ENCODE measurements at places on chromosomes 7 and 10.

DNA sequence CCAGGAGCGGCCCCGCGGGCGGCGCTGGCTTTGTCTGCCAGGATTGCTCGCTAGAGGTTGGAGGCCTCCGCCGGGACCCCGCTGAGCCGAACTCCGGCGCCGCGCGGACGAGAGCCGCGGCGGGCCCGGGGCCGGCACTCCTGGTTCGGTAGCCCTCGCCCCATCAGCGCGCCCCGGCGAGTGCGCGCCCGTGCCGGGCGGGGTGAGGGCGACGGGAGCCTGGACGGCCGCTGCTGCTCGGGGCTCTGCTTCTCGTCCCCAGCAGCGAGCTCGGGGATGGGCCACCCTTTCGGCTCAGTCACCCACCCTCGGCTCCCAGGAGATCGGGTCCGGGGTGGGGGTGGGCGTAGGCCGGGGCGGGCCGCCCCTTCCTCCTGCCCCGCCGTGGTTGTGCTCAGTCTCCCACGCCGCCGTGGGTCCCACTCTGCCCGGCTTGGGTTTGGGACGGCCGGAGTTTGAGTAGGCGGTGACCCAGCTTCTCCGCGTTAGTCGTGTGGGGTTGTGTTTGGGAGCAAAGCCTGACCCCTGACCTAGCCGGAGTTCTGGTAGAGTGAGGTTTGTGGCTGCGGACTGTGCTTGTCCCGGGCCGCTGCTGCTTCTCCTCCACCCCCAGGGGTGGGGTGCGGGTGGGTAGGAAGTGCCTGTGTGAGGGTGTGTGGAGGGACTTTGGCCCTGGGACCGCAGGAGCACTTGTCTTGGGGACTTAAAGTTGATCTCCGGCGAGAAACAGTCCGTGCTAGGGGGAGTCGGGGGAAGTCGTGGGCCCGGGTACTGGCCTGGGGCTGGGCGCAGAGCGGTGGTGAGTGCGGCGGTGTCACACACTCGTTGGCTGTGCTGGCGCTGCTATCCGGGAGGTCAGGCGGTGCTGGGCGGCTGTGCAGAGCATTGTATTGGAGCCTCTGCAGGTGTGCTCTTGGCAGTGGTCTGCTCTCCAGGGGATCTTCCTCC, 677 bp downstream of the TSPAN14 start:
- DNase-seq, result no peak

GRCh38 chr10:79413196-79413595, 32.2 kb downstream of the ZCCHC24 start:
- DNase-seq, result no peak

DNA sequence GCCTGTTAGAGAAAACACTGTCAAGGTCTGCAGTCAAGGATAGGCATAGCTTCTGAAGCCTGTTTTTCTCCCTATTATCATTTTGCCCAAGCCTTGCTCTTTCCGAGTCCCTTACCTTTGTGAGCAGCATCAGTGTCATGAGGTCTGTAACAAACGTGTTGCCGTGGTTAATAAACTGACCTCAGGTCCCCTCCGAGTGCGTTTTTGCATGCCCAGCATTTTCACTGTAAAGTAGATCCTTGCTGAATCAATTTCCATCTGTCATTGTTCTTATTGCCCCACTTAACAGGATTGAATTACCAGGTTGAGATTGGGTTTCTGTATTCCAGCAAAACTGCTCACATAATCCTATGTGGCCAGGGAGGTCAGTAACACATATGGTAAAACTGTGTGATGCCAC, 110.3 kb downstream of the ZNF248 start:
- DNase-seq, result no peak

- no peak for DNase-seq
Observed at GRCh38 chr10:86439544-86439943, 72.9 kb upstream of the GRID1 start.

DNA sequence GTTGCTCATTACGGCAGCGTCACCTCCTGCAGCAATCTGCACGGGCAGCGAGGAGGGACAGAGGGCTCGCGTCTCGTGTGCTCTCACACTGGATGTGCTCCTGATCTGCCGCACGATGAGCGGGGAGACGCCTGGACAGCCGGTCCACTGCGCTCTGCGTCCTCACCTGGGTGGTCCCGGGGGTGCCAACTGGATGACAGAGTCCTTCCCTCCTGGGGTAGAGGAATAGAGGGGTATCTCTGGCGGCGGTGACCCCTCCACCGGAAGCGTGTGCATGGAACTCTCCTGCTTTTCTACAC, 3.4 kb downstream of the FAM20C start:
- DNase-seq, result no peak

- no peak for DNase-seq
Observed at GRCh38 chr10:125783408-125783807, 7.8 kb upstream of the MMP21 start.

DNA sequence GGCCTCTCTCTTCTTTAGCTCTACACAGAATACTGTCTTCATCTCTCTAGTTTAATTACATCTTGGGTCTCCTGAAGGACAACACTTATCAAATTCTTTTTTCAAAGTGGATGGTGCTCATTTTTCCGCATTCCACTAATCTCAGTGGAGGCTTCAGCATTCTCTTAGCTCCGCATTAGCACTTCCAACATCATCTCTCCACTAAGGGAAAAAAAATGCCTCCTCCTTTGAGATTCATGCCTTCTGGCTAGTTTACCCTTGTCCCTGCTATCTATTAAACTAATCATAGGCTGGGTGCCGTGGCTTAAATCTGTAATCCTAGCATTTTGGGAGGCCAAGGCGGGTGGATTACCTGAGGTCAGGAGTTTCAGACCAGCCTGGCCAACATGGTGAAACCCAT, 9.2 kb downstream of the PPP3CB start:
- no peak for DNase-seq

- no peak for DNase-seq
Observed at GRCh38 chr10:83723080-83723479, 416.2 kb upstream of the GHITM start.

GRCh38 chr10:89082086-89082485, 91.5 kb downstream of the FAS start:
- DNase-seq, result no peak

DNA sequence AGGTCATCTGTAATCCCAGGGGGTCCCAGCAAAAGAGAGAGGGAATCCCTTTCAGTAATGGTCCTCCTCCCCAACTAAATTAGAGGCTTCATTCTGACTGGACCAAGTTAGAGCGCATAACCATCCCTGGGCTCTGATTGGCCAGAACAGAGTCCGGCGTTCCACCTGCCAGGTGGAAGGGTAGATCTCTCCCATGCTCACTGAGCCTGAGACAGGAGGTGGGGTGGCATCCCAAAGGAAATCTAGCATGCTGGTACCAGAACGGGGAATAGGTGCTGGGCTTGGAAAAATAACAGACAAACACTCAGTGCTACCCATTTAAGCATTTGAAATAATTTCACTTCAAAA, 21.0 kb upstream of the TSPAN33 start:
- DNase-seq, result no peak

GRCh38 chr7:25722856-25723255, 429.1 kb upstream of the NFE2L3 start:
- no peak for DNase-seq

DNA sequence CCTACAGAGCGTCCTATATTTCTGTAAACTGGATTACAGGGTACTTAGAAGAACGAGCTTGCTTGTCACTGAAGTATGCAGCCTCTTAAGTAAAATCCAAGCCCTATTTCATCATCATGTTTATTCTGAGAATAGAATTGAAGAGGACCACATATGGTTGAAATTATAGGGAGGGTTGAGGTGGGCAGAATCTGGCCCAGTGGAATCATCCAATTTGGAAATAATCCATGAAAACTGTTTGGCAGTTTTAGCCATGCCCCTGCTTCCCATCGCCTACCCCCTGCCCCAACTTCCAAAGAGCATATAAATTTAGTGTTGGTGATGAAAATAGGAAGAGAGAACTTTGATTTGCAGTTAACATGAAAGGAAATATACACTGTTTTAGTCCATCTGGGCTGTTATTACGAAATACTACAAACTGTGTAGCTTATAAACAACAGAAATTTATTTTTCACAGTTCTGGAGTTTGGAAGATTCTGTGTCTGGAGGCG, 150.4 kb downstream of the PRKG1 start:
- no peak for DNase-seq

DNA sequence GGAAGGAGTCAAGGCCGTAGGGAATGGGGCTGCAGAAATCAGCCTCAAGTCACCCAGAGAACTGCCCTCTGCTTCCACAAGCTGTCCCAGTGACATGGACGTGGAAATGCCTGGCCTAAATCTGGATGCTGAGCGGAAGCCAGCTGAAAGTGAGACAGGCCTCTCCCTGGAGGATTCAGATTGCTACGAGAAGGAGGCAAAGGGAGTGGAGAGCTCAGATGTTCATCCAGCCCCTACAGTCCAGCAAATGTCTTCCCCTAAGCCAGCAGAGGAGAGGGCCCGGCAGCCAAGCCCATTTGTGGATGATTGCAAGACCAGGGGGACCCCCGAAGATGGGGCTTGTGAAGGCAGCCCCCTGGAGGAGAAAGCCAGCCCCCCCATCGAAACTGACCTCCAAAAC, 50.2 kb upstream of the PDCD4 start:
- no peak for DNase-seq

DNA sequence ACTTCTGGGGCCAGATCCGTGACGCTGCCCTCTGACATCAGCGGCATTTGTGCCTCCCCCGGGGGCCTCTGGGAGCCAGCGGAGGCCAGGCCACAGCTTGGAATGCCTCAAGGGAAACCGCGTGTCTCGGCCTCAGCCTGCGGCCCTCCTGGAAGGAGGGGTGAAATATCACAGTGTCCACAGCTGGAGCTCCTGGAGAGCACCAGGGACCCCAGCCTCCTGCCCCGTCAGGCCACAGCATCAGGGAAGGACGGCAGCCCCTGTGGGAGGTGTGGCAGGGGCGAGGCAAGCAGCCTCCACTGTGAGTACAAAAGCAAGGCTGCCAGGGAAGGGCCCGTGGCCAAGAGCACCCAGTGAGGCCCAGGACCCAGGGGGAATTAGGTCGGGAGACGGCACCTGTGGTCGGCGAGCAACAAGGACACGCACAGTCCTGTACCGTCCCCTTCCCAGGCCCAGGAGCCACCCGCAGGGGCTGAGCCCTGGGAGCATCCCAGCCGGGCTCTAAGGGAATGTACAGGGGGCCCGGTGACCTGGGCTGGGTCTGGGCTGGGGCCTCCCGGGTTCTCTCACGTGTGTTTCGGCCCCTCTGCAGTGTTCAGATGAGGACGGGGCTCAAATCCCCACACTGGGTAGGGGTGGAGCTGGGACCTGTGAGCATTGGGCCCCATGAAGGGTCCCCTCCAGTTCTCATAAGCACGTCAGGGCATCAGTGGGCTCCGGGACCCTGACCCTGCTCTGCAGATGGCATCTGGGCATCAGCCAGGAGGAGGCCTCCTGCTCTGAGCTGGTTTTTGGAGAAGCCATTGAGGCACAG, 18.7 kb upstream of the KNDC1 start:
- no peak for DNase-seq

GRCh38 chr7:33831389-33832141, 73.8 kb upstream of the BMPER start:
- no peak for DNase-seq

- no peak for DNase-seq
Observed at GRCh38 chr7:99143521-99143852, 421 bp downstream of the SMURF1 start.

DNA sequence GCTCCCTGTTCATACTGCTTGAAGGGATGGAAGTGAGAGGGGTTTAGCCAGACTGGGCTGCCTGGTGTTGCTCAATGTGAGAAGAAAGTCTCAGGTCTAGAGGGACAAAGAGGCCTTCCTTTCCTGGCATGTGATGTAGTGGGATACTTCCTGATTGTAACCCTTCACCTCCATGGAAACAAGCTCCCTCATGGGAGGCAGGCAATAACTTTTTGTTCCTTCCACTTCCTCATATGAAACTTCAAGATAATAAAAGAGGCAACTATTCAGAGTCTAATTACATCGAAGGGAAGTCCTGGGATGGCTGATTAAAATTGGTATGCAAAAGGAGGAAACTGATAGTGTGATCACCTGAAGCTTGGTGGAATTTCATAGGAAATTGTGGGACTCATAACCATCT, 84.1 kb upstream of the ETV1 start:
- DNase-seq, result no peak

DNA sequence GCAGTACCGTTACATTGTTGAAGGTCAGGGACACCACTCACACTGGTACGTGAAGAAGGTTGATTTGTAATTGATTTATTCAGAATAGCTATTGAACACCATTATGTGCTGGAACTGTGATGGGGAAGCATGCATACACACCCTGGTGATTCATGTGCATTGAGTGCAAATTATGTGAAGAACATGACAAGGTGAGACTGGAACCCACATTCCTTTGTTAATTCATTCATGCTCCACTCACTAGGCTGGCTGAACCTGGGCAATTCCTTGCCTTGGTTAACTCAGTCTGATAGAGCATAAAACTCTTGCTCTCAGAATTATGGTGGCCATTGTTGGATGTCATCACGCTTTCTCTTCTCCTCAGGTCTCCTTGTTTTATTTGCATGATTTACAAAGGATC, 67.3 kb upstream of the TPK1 start:
- no peak for DNase-seq

- DNase-seq, result no peak
Observed at GRCh38 chr7:30980194-30980593, 16.4 kb downstream of the GHRHR start.

- DNase-seq, result peak; percentile 1
Observed at GRCh38 chr10:105063796-105064195, 422.7 kb downstream of the SORCS3 start.

DNA sequence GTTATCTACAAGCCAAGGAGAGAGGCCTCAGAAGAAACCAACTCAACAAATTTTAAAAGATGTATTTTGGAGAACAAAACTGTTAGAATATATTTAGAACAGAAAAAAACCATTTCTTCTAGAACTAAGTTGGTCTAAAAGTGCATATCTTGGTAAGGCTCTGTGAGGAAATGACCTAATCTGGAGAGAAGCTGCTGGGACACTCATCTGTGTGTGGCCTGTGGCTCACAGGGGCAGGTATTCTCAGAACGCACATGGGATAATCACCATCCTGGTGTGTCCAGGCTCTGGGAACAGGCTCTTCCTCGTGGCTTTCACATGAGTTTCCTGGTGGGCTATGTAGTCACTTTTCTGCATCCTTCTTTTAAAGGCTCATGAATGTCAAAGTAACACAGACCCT, 38.1 kb upstream of the PRSS1 start:
- DNase-seq, result no peak

- DNase-seq, result no peak
Observed at GRCh38 chr10:8053446-8054243, 843 bp upstream of the GATA3 start.

DNA sequence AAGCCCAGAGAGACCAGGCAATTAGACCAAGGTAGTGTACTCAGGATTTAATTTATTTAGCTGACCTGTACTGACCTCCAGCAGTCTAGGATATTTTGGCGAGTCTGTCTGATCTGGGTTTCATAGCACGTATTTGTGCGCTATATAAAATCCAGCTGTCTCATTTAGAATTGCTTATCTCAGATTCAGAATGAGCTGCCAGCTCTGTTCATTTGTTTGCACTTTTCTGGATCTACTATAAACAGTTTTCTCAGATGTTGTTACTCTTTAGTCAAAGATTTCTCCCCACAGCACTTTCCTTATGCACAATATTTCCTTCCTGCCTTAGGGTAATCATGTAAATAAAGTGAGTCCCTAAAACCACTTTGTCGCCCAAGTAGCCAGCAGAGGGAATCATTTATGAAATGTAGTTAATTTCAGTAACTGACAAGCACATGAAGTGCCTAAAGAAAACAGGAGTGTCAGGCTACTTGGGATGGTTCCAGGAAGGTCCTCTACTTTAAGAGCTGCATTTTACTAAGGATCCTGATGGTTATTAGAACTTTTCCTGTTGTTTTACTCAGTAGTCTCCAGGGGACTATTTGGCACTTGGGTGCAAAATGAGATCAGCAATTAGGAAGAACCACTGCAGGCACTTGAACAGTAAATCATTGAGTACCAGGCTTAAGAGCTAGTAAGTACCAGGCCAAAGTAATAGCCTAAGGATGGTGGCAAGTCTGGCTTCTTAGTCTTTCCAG, 226.4 kb downstream of the TWIST1 start:
- DNase-seq, result no peak
